ENCODE measurements at places on chromosomes 11 and 22.

DNA sequence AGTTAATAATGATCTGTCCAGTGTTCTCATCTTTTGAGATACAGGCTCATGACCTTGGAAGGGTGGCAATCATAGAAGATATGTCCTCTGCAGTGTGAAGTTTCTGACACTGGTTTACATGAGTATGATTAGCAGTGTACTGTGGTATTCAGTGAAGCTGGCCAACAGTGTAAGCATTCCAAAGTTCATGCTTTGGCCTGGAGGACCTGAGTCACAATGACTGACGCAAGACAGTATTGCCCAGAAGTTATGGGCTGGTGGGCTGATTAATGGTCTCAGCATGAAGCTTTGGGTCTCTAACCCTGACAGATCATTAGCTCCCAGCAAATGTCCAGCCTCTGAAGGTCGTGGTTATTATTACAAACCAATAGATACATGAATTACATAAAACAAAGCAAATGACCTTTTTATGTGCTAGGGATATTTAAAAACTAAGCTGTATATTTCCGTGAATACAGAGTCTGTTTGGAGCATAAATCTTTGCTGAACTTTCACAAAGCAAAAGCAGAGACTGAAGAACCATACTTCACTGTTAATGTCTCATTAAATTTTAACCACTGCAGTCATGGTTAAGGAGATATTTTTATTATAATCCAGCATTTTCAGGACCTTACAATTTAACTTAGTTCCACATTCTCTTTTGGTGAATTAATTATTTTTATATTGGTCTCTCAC lies 28.3 kb upstream of the USP47 start:
- no peak for DNase-seq

GRCh38 chr11:6962141-6962540 lies 35.9 kb downstream of the ZNF215 start:
- DNase-seq: no peak

- no peak for DNase-seq
These were observed 31.8 kb downstream of the MRGPRX1 start for GRCh38 chr11:18907391-18907790.

DNA sequence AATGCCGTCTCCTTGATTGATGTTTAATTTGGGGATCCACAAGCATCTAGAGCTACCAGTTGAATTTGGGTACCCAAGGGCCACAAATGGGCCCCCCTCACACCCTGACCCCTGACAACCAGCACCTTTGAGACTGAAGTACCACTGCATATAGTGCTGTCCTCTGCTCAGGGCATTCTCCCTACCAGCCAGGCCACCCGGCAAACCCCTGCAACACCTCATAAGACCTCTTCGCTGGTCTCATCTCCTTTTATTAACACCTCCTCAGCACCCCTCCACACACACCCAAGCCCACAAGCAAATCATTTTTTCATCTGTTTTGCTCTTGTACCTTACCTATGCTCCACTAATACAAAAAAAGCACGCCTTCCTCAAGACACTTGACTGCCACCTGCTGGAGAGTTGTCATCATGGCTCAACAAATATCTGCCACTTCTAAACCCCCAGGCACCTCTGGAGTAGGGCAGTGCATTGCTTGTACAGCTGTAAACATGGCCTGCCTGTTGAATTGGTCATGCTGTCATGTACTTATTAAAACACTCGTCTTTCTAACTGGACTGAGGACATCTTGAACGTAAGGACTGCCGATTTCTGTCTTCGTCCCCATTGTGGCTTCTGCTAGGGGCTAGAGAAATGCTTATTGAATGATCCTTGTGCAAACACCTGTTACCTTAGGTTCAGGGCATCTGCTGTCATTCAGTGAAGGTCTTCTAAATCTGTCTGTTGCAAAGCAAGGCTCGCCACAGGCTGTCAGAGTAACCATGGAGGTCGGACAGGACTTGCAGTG lies 66.5 kb downstream of the BMAL1 start:
- no peak for DNase-seq

DNA sequence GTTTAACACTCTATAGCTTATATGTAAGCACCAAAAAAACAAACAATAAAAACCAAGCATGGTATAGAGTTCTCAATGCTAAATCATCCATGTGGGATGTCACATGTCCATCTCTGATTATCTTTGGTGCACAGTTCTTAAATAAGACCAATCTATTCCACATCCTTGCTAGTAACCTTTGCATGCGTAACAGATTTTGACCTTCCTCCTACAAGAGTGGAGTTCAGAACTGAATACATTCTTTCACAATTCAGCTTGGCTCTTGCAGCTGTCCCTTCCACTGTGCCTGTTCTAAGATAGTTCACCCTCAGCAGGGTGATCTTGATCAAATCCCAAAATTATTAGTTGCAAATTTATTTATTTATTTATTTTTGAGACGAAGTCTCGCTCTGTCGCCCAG lies 21.1 kb downstream of the PRR14L start:
- DNase-seq: no peak

DNA sequence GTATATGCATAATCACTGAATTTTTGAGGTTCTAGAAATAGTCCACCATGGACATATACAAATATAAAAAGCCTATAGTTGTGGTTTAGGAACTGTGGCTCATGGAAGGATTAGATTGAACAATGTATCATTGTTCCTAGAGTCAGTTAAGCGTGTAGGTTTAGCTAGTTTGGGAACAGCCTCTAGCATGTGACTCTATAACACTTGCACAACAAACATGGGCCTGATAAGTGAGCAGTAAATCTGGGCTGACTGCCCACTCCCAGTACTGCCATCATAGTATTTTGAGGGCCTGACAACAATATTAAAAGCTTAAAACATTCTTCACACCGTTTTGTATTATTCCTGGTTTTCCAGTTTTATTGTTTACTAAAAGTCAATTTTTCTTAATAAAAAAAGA lies 47.0 kb downstream of the YAP1 start:
- no peak for DNase-seq

DNA sequence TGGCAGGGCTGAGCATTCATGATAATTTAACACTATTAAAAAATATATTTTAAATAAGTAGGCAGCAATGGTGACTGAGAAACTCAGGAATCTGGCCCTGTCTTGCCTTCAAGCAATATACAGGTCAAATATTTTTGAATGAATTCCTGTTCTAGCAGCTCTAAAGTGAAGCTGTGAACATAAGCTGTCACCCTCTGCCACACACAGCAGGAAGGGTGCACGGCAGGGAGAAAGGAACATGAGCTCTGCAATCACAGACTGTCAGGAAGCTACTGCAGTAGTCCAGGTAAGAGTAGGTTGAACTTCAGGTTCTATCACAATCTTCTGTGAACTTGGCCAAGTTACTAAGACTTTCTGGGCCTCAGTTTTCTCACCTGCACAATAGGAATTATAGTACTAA lies 114.8 kb downstream of the SERGEF start:
- no peak for DNase-seq

GRCh38 chr22:50190941-50191741 lies 5.4 kb downstream of the TRABD start:
- no peak for DNase-seq

DNA sequence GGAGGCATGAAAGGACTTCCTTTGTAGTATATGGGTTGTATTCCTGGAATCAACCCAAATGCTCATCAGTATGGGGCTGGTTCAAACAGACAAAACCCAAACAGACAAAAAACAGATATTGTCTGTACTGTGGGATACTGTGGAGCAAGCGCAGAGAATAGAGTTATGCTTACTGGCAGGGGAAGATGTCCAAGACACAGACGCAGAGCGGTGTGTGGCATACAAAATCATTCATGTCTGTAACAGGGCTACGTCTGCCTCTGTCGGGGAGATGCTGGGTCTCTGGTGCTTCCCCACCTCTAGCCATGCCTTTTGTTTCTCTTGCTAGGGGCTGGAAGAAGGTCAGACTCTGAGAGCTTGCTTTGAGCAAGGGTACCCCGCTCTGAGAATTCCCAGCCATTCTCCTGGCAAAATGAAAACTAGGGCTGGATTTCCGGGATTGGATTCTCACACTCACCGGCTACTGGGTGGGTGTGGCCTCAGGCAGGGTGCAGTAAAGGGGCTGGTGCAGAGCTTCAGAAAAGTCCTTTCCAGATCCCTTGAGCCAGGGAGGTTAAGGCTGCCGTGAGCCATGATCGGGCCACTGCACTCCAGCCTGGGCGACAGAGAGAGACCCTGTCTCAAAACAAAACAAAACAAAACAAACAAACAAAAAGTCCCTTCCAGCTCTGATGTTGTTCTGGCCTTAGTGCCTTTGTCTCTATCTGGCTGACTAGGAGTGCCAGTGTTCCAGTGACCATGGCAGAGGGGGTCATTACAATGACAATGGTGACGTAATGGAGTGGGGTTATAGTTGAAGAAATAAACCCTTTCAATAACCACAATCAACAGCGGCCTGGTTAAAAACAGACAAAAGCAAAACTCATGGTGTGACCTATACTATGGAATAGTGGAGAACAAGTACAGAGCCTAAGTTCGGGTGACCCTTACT lies 2.9 kb upstream of the ABCC8 start:
- DNase-seq: peak; percentile 68

DNA sequence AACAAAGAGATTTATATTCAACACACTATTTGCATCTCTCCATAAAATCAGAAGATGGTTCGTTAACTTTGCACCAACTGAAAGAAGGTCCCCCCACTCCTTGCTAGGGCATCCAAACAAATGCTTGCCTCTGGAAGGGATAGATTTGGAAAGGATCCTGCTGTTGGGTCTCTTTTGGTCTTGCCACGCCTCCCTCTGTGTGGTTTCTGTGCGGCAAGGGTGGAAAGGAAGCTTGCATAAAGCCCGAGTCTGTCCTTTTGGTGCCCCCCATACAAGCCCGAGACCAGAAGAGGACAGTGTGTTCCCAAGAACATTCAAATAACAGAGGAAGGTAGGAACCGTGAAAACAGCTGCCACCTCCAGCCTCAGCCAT lies 15.1 kb downstream of the SCGB1A1 start:
- DNase-seq: no peak

DNA sequence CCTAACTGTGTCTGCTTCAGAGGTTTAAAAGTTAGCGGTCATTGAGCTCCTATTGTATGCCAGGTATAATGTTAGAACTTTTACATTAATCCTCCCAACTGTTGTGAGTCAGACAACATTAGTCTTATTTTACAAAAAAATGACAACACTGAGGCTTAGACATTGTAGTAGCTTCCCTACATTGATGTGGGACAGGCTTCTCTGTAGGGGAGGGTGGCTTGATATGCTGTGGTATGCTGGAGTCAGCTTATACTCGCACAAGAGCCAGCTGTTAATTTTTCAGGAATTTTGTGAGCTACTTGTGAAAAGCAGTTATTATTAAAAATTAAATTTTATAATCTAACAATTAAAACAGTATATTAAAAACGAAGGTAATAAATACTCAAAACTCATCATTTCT lies 64.8 kb upstream of the NAV2 start:
- no peak for DNase-seq

GRCh38 chr11:2474059-2474901 lies 29.5 kb downstream of the KCNQ1 start:
- DNase-seq: no peak

DNA sequence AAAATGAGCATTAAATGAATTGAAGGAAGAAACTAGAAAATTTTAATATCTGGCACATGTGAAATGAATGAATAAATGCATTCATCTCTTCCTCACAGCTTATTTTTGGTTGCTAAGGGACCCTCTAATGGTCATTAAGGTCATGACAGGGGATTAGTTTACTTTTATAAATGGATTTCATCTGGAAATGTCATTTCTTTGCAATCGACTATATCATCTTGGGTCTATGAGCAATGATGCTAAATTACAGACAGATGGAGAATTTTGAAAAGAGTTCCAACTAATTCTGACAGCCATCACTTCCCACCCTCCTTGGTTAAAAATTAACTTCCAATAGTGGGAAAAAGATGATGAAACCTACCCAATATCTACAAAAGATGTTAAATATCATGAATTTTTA lies 98.0 kb downstream of the KIF18A start:
- no peak for DNase-seq

GRCh38 chr22:50313600-50313999 lies 6.2 kb upstream of the PLXNB2 start:
- no peak for DNase-seq

- no peak for DNase-seq
These were observed 114.2 kb downstream of the KCNQ1OT1 start for GRCh38 chr11:2585566-2586086.

DNA sequence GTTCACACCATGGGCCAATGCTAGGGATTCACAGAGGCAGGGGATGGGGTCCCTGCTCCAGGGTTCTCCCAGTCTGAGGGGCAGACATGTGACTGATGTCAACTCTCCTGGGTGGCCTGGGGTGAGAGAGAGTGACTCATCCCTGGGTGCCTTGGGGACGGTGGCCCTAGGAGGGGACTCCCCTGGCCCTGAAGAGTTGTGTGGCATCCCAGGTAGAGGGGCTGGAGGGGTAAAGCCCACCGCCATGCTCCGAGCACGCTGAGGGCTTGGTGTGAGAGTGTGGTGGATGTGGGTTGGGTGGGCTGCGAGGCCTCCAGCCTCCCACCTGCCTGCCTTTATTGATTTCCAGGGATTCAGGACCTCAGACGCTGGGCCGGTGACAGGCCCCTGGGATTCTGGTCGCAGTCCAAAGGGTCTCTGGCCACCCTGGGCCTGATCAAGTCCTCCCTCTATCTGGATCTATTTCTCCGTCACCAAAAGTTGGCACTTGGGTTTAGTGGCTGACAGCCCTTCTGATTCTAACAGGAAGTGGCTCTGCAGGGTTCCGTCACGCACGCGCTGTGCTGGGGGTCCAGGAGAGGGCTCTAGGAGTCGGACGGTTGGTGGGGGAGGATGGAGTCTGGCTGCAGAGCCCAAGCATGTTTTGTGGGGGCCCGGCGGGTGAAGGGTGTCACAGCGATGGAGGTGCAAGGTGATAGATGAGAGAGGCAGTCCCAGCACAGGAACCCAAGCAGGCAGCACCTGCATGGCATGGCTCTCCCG lies 27.3 kb upstream of the WNT7B start:
- no peak for DNase-seq

DNA sequence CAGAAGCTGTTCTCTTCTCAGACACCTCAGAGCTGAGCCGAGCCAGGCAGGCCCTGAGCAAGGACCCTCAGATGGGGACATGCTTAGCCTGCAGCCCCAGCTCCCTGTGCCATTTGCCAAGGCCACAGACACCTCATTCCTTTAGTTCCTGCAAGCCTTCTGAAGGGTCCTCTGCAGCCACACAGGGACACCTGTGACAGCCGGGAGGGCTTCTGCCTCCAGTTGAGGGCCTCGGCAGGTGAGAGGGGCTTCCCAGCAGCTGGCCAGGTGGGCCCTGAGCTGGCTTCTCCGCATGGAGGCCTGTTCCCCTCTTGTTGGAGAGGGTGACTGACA lies 18.2 kb downstream of the INCENP start:
- no peak for DNase-seq

- DNase-seq: no peak
These were observed 16.0 kb upstream of the LINC01488 start for GRCh38 chr11:69465236-69466000.

GRCh38 chr11:80621871-80622270 lies 1181.0 kb upstream of the TENM4 start:
- no peak for DNase-seq

- no peak for DNase-seq
These were observed 14.3 kb upstream of the PDE2A start for GRCh38 chr11:72688486-72688885.

GRCh38 chr22:49398646-49399045 lies 429.0 kb downstream of the BRD1 start:
- DNase-seq: no peak
